Right atrium auricular region (tissue), 2 donors: ENCODE measurements at places on chromosomes 13 and 19. TPM values are rescaled to one million over a fixed set of nuclear protein-coding genes. Genes with fewer than 3 reads are reported as not detected.

Gene PGPEP1
- total RNA-seq, result 16.4 TPM

GRCh38 chr13:30147421-30147820, 159.9 kb downstream of the KATNAL1 start:
- DNase-seq, result no peak

DNA sequence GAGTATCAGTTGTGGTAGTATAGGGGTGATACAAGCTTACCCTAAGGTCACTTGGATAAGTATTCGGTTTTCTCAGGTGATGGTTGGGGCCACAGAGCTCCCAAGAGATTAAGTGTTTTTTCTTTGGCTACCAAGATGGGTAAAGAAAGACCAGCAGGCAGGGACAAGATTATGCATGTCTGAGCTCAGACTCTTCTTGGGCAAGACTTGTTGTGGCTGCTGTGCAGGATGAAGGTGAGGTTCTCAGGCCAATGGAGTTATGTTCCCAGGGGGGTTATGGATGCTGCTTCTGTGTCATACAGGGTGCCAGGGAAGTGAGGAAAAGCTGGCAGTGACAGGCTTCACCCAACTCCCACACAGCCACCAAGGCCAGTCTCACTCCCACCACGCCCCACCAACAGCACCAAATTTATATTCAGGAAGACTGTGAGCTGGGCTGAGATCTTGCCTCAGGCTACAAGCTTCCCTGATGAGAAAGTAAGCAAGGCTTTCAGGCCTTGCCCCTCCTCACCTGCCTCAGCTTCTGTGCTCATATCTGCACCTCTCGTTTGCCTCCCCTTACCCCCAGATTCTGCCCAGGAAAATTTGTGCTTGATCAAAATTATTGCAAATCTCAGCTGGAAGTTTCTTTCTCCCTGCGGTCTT, 511.8 kb upstream of the SLITRK1 start:
- no peak for DNase-seq

- DNase-seq, result no peak
Observed at GRCh38 chr19:38072776-38073750, 151.0 kb downstream of the DPF1 start.

DNA sequence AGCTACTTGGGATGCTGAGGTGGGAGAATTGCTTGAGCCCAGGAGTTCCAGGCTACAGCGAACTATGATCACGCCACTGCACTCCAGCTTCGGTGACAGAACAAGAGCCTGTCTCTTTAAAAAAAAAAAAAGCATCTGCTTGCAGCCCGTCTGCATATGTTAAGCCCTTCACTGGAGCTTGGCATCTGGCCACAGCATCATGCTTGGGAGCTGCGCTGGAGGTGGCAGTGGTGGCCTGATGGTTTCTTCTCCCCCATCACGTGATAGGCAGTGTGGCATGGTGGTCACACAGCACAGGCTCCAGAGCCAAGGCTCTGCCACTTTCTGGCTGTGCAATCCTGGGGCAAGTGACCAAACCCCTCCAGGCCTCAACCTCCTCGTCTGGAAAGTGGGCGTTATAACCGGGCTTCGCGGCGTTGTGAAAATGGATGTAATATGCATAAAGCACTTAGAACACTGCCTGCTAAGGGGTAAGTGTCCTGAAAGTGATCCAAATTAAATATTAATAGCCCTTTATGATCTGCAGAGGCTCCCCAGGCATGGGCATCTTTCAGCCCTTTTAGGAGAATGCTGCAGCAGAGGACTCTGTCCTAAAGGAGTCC, 24.4 kb downstream of the MARK4 start:
- DNase-seq, result no peak

DNA sequence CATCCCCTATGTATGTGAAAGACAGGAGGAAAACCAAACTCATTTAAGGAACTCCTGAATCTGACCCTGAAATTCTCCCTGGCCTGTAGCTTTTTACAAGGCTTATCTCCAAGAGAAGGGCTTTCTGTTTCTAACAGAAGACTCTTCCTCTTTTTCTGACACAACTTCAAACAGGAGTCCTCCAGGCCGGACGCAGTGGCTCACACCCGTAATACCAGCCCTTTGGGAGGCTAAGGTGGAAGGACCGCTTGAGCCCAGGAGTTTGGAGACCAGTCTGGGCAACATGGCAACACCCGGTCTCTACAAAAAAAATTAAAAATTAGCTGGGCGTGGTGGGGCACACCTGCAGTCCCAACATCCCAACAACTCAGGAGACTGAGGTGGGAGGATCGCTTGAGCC, 41.9 kb downstream of the CARS2 start:
- no peak for DNase-seq

- DNase-seq, result peak; percentile 62
Observed at GRCh38 chr19:54029930-54030490, 33.7 kb downstream of the VSTM1 start.

- no peak for DNase-seq
Observed at GRCh38 chr19:18736415-18737336, 53.2 kb downstream of the CRTC1 start.

DNA sequence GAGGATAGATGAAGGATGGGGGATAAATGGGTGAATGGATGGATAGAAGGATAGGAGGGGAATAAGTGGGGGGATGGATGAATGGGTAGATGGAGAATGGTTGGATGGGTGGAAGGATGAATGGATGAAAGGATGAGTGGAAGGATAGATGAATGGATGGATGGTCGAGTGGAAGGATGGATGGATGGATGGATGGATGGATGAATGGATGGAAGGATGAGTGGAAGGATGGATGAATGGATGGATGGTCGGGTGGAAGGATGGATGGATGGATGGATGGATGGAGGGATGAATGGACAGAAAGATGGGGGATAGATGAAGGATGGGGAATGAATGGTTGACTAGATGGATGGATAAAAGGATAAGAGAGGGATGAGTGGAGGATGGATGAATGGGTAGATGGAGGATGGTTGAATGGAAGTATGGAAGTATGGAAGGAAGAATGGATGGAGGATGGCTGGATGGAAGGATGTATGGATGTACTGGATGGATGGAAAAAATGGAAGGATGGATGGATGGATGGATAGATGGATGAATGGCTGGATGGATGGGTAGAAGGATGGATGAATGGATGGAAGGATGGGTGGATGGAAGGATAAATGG, 42.0 kb downstream of the FBN3 start:
- no peak for DNase-seq

- no peak for DNase-seq
Observed at GRCh38 chr13:23365652-23366051, 67.8 kb downstream of the SACS start.

- DNase-seq, result no peak
Observed at GRCh38 chr13:93286047-93286446, 59.4 kb downstream of the GPC6 start.

DNA sequence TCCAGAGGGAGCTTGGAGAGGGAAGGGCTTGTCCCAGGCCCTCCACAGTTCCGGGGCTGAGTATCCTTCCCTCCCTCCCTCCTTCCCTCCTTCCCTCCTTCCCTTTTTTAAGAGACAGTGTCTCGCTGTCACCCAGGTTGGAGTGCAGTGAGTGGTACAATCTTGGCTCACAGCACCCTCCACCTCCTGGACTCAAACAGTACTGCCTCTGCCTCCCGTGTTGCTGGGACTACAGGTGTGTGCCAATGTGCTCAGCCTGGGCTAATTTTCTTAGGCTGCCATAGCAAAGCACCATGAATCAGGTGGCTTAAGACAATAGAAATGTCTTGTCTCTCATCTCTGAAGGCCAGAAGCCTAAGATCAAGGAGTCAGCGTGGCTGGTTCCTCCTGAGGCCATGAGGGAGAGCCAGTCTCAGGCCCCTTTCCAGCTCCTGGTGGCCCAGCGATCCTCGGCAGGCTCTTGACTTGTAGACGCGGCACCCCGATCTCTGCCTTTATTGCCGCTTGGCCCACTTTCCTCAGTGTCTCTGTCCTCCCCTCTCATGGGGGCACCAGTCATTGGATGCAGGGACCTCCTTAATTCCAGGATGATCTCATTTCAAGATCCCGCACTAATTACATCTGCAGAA, 47.5 kb downstream of the CRTC1 start:
- DNase-seq, result no peak

DNA sequence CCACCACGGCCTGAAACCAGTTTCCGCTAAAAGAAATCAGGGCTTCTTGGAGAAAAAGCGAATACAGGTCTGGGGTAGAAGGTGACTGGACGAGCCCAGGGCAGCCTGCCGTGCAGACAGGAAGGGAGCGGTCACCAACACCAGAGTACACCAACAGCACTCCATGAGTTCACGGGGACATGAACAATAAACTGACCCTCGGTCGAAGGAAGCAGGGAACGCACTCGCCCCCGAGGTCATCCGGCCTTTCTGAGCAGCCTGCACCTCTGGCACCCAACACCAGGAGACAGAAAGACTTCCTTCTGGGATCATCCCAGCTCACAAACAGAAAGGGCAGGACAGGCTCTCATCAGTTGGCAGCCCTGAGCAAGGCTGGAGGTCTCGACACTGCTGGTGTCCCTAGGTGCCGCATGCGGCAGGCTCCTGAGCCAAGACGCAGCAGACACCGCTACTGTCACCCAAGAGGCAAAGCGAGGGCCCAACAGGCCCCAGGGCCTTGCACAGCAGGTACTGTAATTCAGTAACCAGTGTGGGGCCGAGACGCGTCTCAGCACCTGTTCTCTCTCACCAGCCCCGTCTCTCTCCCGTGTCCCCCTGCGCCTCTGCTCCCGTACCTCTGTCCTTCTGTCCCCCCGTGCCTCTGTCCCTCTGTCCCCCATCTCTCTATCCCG, 18.0 kb downstream of the DCUN1D2 start:
- no peak for DNase-seq

- DNase-seq, result no peak
Observed at GRCh38 chr19:49585023-49585422, 3.9 kb downstream of the PRRG2 start.

DNA sequence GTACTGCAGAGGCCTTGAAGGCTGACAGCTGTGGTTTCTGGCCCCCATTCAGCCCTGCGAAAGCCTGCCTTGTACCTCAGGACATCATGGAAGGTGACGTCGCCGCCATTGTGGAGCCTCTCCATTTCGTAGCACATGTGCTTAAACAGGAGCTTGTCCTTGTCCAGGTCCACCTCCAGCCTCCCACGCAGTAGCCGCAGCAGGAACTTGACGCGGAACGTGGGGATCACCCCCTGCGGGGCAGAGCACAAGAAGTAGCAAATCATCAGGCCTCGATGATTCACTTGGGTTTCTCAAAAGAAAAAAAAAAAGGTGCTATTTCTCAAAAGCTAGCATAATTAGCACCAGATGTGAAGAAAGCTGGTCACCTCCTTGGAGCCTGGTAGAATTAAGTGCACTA, 351.0 kb downstream of the NALCN start:
- DNase-seq, result no peak
